SIG-M5 (cell line): ENCODE measurements at places on chromosomes 1 and 21.
A peak's percentile ranks its signal among the peaks of the same experiment; 100 is the strongest.

DNA sequence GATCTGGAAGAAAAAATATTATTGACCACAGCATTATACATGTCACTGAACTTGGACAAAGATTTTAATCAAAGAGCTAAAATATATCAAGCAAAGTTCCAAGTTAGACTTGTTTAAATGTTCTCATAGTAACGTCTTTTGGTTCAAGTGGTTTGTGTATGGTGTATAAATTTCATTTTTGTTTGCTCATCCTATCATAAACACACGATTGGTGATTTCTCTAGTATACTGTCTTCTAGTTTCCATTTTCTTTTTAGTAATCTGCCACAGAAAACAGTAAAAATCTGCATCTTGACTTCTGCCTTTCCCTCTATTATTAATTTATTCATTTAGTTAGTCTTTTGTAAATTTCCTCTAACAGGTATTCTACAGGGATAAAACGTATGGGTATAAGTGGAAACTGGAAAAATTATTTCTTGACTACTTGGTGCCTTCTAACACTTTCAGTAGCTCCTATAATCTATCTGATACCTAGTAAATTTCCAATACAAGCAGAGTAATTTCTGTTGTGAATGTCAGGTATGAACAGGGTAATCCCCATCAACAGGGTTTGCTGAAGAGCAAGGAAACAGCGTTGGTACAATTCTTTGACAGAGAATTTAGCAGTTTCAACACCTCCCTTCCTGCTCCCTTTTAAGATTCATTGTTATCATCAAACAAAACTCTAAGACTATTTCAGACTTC lies 268.0 kb downstream of the PTPRC start:
- DNase-seq, result no peak

- no peak for DNase-seq
Observed at GRCh38 chr1:18239671-18240070, 132.1 kb downstream of the IGSF21 start.

DNA sequence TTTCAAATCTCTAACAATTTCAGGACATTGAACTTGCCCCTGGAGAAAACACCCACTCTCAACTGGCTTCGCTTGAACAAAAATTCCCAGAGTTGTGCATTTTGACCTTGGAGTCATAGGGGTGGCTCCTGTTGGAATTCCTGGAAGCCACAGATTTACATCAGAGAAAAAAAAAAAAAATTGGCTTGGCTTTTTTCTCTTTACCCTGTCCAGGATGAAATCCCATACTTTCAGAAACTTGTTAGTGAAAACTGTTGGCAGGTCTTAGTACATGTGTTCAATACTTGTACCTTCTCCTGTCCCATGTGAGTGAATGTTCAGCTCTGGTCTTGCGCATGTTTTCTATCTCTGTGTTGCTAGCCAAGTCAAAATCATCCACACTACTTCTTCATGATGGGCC lies 228.8 kb downstream of the TGFB2 start:
- DNase-seq, result no peak

- DNase-seq, result no peak
Observed at GRCh38 chr21:35428937-35429336, 379.8 kb upstream of the RUNX1 start.

DNA sequence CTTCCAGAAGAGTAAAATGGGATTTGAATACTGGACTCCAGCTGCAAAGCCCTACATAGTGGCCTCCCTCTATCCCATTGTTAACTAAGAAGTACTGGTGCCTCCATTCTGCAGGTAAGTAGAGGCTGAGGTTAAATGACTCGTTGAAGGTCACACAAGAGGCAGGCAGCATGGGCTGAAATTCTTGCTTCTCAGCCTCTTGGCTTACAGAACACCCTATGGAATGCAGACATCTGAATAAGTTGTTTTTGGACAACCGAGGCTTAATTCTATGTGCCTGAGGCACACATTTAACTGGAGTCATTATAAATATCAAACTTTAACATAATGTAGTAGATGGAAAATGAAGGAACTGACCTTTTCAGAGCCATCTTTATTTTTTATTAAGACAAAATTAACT lies 5.7 kb downstream of the DNAJC11 start:
- no peak for DNase-seq

DNA sequence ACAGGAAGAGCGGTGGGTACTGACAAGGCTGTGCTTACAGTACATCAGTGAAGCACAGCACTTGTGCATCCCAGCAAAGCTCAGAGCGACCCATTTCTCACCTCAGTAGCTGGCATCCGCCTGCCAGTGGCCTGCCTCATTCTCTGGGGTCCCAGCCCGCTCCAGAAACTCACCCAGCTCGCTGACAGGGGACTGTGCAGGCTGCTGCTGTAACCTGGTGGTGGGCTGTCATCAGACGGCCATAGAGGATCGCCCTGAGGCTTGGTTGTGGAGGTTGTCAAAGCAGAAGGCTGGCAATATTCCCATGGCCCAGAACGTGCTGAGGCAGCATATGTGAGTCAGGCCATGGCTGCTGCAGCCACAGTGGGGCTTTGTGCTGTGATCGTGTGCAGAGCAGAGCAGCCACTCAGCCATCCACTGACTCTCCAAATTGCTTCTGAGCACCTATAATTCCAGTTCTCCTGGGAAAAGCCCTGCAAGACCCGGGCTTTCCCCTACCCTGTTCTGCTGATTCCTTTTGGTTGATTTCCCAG lies 13.6 kb upstream of the GPR137B start:
- no peak for DNase-seq

DNA sequence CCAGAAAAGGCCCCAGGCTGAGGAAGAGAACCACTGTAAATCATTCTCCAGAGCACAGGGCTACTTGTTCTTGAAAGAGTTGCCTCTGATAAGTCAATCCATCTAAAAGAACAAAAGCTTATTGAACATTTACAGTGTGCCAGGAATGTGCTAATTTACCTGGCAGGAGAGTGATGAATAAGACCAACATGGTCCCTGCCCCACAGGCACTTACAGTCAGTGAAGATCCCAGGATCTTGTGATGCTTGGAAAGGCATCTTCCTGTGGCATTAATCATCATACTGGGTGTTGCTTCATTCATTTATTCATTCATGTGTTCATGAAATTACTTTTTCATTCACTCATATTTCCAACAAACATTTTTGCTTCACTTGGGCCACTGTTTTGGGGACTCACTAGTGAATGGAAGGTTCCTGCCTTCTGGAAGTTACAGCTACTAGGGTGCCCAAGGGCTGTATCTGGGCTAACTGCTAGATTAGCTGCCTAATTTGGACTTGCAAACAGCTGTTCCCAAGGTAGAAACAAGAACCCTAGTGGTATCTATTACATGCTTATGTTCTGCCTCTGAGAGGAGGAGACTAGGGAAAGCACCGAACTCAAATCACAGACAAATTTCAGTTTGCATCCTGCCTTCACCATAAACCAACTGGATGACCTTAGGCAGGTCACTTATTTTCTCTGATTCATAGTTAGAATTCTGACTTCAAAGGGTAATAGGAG lies 133.5 kb downstream of the CLIC6 start:
- no peak for DNase-seq

GRCh38 chr1:94873520-94874351 lies 53.2 kb downstream of the CNN3 start:
- no peak for DNase-seq

- DNase-seq, result no peak
Observed at GRCh38 chr1:64220241-64220640, 16.8 kb downstream of the UBE2U start.

DNA sequence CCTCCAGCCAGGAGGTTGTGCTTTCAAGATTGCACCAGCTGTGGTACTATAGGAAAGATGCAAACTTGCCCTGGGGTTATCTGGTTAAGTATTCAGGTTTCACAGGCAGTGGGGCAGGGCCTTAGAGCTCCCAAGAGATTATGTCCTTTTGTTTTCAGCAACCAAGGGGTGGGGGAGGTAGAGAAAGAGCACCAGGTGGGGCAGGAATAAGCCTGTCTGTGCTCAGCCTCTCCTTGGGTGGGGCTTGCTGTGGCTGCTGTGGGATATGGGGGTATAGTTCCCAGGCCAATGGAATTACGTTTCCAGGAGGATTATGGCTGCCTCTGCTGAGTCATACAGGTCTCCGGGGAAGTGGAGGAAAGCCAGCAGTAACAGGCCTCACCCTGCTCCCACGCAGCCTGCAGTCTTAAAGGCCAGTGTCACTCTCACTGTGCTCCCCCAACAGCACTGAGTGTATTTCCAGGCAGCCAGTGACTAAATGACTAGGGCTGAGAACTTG lies 508.6 kb downstream of the RWDD3 start:
- no peak for DNase-seq

- no peak for DNase-seq
Observed at GRCh38 chr1:79745929-79746328, 739.4 kb upstream of the ADGRL4 start.

- peak; percentile 60 for DNase-seq
Observed at GRCh38 chr1:224333939-224334786, 4.2 kb upstream of the NVL start.

DNA sequence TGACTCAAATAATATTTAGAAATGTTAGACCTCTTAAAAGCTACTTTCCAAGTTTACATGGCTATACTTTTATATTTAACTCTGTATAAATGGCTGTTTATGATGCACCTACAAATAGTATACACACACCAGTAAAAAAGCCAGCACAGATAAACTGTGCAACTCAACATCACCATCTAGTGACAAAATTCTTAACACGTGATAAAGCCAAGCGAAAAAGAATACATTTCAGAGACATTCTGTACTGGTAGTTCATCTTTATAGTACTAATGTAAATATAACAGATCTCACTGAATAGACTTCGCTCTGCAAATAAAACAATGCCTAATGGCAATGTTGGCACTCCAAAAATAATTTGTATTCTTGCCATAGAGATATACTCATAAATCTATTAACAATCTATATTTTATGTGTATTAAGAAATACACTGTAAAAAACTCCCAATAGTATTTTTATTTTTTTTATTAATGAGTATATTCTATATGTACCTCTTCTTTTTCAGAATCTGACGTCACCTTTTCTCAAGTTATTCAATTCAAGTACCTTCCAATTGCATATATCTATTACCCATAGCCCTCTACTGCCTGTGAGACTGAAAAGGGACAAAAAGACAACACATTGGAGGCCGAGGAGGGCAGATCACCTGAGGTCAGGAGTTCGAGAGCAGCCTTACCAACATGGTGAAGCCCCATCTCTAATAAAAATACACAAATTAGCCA lies 100.2 kb downstream of the DPYD start:
- DNase-seq, result no peak

GRCh38 chr1:60035921-60036320 lies 37.6 kb downstream of the C1orf87 start:
- no peak for DNase-seq

DNA sequence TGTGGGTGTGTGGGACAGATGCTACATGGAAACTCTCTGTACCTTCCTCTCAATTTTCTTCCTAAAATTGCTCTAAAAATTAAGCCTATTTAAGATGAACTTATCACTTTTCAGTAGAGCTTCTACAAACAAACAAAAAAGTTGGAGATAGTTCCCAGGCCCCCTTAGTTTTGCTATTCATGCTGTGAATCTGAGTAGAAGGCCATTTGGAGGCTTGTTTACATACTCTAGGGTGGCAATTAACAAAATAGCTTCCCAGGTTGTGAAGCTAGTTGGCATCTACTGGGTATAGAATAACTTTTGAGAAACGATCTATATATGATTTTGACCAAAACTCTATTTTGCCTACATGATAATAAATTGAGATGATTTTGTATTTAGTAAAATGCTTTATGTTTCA lies 541.4 kb upstream of the B3GALT2 start:
- DNase-seq, result no peak

GRCh38 chr1:224903955-224904354 lies 25.5 kb upstream of the DNAH14 start:
- no peak for DNase-seq

- DNase-seq, result no peak
Observed at GRCh38 chr1:101438359-101438758, 201.5 kb downstream of the S1PR1 start.

GRCh38 chr1:16012590-16013219 lies 5.1 kb downstream of the HSPB7 start:
- no peak for DNase-seq

GRCh38 chr1:236508593-236509027 lies 15.2 kb upstream of the LGALS8 start:
- no peak for DNase-seq

GRCh38 chr1:10179406-10180091 lies 30.8 kb upstream of the KIF1B start:
- DNase-seq, result no peak

DNA sequence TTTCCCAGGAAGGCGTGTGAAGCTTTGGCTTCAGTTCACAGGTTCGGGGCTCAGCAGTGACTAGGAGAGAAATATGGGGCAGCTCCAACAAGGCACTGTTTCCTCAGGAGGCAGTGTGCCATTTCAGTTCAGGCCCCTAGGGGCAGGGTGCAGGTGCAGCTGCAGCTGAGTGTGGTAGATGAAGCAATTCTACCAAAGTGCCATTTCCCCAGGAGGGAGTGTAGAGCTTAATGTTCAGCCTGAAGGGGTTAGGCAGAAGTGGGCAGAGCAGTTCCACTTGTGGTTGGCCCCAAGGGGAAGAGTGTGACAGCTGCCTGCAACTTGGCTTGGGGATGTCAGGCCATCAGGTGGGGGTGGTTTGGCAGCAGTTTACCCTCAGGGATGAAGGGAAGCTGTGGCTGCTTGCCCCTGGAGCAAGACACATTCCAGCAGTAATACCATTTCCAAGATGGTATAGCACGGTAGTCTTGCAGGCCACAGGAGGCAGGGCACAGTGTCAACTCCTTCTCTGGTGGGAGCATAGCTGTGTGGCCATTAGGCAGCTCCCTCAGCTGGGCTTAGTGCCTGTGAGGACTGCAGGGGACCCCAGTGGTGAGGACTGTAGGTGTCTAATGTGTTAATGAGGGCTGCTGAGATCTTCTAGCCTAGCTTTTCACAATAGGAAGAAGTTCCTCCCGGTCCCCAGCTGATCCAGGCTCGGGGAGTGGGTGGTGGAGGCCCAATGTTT lies 34.7 kb downstream of the RGSL1 start:
- DNase-seq, result peak; percentile 93

DNA sequence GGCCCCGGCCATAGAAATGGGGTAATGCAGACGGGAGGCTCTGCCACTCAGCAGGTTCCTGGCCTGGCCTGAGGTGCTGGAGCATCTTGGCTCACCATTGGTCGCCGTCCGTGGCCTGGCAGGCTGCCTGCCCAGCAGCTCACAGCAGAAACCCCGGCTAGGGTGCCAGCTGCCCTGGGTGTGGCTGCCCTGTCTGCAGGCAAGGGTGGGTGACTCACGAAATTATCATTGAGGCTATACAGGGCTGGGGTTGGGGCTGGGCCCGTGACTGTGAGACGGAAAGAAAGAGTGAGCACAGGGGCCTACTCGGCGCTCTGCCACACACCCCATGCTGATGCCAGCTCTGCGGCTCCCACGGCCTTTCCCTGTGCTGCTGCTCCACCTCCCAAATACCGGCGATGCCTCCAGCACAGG lies 8.0 kb upstream of the PKP1 start:
- no peak for DNase-seq

GRCh38 chr1:87450615-87451209 lies 122.0 kb downstream of the LMO4 start:
- DNase-seq, result no peak
